Activated CD4-positive, alpha-beta T cell treated with anti-CD3 and anti-CD28 coated beads, Interleukin-2, Interleukin-6, amounts not matched to agents 100 ng/mL and 50 ng/mL, durations not matched to agents 16 hours and 8 hours (primary cell): ENCODE measurements at places on chromosomes 2 and 18.

DNA sequence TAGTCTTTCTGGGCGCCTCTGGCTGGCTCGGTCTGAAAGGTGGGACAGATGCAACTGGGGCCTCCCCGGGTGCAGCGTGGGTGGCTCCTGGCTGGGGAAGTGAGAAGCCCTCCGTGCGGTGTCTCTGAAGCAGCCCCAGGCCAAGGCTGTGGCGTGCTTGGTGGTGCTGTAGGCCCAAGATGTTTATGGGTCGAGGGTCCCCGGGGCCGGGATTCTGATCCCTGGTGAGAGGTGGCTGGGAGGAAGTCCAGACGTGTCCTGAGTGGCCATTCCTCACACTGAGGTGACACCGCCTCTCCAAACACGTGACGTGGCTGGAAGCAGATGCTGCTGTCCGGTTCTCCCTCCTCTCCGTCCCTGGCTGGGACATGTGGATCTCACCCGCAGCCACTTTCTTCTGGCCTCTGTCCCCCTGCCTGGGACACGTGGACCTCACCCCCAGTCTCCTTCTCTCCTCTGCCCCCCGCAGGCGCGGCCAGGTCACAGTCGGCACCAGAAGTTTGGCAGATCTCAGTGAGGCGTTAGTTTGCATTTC is 12.6 kb downstream of the RTP5 start:
- DNase-seq: no peak

GRCh38 chr2:176851889-176852483 is 360.6 kb upstream of the HNRNPA3 start:
- no peak for DNase-seq

GRCh38 chr18:39730606-39731005 is 2165.0 kb upstream of the CELF4 start:
- no peak for DNase-seq

- no peak for DNase-seq
Measured at GRCh38 chr2:104332731-104333130, 521.2 kb upstream of the POU3F3 start.

GRCh38 chr18:44197832-44198611 is 482.7 kb upstream of the SETBP1 start:
- DNase-seq: no peak

DNA sequence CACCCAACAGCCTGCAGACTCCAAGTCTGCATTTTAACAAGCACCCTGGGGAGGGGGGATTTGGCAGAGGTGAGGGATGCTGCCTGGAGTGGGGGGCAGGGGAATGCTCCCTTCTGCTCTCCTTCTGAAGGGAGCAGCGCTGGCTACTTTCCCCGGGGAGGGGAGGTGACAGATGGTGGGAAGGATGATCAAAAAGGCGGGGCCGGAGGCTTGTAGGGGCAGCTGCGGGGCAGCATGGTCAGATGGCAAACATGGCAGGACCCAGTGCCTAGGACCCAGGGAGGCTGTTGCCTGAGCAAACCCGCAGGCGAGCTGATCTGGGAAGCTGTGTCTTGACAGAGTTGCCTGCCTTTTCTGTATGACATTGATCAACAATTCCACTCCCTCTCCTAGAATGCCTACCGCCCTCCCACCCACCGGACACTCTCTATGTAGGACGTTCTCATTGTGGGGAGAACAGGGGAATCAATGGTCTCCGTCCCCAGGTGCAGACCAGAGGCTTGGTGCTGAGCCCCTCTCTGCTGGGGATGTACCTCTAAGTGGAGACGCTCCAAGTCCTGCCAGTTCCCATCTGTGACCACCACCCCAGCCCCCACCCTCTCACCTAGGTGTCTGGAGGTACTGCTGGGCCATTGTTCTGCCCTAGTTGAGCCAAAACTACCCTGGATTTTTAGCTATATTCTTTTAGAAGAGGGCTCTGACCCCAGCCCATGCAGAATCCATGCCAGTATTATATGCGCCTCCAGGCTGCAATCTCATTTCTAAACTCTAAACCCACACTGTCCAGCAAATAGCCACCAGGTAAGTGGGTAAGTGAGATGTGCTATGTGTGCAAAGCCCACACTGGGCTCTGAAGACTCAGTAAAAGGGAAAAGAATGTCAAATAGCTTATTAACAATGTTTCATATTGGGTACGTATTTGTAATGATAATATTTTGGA is 89.7 kb upstream of the SEC11C start:
- no peak for DNase-seq

- no peak for DNase-seq
Measured at GRCh38 chr2:48508461-48509124, 21.4 kb upstream of the STON1 start.

DNA sequence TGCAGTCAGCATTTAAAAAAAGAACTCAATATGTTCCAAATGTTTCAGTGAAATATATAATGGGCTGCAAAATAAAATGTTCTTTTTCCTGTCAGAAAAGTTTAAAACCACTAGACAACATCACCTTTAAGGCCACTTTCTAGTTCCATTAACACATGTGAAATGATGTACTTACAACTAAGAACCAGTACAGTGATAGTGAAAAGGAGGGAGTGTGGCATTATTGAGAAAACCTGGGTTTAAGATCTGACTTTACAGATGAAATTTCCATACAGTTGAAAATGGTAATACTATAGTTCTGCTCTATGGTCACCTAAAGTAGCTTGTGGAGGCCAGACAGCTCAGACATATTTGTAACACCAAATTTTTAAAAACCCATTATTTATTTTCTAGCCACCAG is 14.7 kb downstream of the MEX3C start:
- no peak for DNase-seq

- DNase-seq: no peak
Measured at GRCh38 chr2:217382794-217383193, 522.9 kb upstream of the TNP1 start.
